ENCODE measurements at places on chromosomes 13 and 19.

DNA sequence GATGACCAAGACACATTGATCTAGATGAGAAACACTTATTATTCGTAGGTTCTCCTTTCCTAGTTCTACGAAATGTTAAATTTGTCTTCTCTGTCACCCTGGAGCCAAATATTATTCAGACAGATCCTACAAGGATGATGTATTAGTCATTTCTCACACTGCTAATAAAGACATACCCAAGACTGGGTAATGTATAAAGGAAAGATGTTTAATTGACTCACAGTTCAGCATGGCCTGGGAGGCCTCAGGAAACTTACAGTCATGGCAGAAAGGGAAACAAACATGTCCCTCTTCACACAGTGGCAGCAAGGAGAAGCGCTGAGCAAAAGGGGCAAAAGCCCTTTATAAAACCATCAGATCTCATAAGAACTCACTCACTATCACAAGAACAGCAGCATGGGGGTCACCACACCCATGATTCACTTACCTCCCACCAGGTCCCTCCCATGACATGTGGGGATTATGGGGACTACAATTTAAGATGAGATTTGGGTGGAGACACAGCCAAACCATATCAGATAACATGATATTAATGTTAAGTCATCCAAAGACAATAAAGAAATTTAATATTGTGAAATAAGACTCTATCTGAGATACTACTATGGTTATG is 1248.8 kb upstream of the SLC10A2 start:
- DNase-seq = no peak

- DNase-seq = no peak
Observed at GRCh38 chr19:29323021-29323430, 110.1 kb upstream of the UQCRFS1 start.

GRCh38 chr19:48986211-48986610 is 6.9 kb downstream of the GYS1 start:
- no peak for DNase-seq

GRCh38 chr19:7159105-7159933 is 89.8 kb downstream of the ZNF557 start:
- DNase-seq = no peak

GRCh38 chr13:22161871-22162270 is 491.0 kb downstream of the FGF9 start:
- no peak for DNase-seq

DNA sequence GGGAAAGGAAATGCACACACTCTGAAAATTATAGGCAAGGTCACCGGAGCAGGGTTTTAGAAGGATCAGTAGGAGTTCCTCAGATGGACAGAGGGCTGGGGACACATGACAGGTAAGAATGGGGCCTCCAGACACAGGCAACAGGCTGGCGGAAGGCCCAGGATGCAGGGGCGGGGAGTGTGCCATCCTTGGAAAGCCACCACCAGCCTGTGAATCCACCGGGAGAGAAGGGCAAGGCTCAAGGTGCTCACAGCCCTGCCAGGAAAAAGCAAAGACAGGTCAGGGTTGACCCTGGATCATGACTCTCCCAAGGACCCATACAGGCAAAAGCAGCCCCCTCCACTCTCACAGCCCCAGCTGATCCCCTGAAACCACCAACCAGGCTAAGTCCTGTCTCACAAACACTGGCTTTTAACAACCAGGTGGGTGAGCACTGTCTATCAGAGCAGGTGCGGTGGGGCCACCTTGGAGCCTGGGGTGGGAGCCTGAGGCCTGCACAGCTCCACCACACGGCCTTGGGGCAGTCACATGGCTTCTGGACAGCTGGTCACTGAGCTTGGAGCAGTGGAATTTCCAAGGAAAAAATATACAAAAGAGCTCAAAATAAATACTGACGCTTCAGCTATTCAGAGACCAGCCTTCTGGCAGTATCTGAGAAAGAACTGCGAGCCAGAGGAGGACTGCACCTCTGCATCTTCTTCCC is 35.2 kb upstream of the ISYNA1 start:
- no peak for DNase-seq

DNA sequence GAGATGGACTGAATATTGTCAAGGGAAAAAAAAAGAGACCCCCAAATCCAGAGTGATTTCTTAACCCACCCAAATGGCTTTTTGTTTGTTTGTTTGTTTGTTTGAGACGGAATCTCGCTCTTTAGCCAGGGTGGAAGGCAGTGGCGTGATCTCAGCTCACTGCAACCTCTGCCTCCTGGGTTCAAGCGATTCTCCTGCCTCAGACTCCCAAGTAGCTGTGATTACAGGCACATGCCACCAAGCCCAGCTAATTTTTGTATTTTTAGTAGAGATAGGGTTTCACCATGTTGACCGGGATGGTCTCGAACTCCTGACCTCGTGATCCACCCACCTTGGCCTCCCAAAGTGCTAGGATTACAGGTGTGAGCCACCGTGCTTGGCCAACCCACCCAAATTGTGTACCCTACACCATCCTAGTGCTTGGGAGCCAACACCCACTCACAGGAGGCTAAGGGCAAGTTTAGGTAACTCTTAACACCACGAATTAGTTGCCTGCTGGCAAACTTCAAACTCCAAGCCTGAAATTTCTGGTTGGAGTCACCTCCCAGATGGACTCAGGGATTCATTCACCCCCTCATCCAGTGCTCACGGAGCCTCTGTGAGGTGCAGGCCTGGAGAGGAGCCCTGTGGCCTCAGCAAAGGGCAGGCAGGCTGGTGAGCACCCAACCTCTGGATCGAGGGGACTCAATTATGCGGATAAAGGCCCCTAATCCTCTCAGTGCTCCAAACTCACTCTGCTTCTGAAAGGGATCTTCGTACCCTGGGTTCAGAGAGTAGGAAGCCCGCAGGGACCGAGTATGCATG is 37.6 kb downstream of the ACTN4 start:
- no peak for DNase-seq

- no peak for DNase-seq
Observed at GRCh38 chr19:10565028-10565566, 713 bp downstream of the KRI1 start.

- DNase-seq = peak; percentile 1
Observed at GRCh38 chr13:27997904-27998522, 9.5 kb upstream of the URAD start.
